ENCODE measurements at places on chromosomes 1 and 21.
A peak's percentile ranks its signal among the peaks of the same experiment; 100 is the strongest.

DNA sequence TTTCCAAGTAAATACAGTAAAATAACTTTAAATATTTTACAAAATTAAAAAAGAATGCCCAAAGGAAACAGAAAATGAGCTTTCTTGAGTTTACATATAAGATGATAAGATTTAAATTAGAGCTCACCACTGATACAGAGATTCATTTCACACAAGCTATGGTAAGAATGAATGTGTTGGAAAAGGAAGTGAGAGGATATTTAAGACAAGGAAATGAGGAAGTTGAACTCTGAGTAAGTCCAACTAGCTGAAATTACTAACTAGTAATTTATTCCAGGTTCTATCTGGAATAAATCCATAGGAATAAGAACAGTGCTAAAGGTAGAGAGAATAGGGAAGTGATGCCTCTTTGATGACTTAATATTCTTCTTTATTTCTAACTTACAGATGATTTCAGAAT lies 42.4 kb downstream of the FNBP1L start:
- DNase-seq = no peak

GRCh38 chr21:42722808-42723473 lies 69.5 kb downstream of the PDE9A start:
- no peak for DNase-seq

GRCh38 chr1:222894331-222894730 lies 79.5 kb downstream of the DISP1 start:
- no peak for DNase-seq

GRCh38 chr1:183164963-183165362 lies 21.1 kb upstream of the LAMC2 start:
- DNase-seq = no peak

GRCh38 chr21:14989359-14989758 lies 75.4 kb downstream of the NRIP1 start:
- no peak for DNase-seq

GRCh38 chr1:78483903-78484302 lies 6.9 kb upstream of the PTGFR start:
- DNase-seq = peak; percentile 85

- DNase-seq = no peak
Observed at GRCh38 chr1:147676311-147677085, 6.2 kb upstream of the ACP6 start.

- peak; percentile 5 for DNase-seq
Observed at GRCh38 chr1:7221826-7222694, 436.8 kb downstream of the CAMTA1 start.

GRCh38 chr1:186188004-186188539 lies 187.0 kb downstream of the TPR start:
- DNase-seq = no peak

- DNase-seq = no peak
Observed at GRCh38 chr1:81237473-81238089, 563.2 kb upstream of the ADGRL2 start.

GRCh38 chr1:79568411-79568810 lies 561.9 kb upstream of the ADGRL4 start:
- DNase-seq = no peak

DNA sequence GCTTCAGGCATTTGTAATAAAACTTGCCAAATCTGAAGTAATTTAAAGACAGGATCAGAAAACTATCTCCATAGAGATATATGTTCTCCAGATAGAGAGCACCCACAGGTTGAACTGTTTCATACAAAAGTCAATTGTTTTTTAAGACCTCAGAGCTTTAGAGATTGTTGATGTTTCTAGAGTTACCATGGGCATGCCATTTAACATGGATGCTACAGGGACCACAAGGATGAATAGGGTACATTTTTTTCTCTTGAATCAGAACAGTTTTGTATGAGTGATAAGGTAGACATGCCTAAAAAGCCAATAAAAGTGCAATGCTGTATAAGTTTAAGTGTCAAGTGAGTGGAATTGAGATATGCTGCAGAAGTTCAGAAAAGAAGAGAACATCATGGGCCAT lies 511.0 kb upstream of the CAMK1G start:
- no peak for DNase-seq

DNA sequence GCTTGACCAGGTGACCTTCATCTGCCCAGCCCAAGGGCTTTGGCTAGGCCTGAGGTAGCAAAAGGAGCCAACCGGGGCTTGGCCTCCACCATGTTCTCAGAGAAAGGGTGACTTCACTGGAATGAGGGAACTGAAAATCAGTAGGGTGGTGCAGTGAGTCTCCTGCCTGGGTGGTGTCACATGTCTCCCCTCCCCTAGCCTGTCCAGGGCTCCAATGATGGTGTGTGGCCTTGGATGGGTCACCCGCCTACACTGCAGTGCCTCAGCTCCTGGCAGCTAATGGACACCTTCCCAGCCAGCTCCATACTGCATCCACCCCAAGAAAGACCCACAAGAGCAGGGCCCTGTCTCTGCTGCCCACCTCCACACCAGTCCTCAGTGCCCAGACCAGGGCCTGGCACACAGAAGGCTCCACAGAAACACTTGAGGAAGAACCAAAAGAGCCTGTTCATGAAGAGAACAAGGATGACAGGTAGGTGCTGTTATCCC lies 678.7 kb downstream of the MATN1 start:
- DNase-seq = no peak

- no peak for DNase-seq
Observed at GRCh38 chr1:59154401-59154800, 142.5 kb upstream of the FGGY start.

GRCh38 chr1:3170561-3171453 lies 101.8 kb downstream of the PRDM16 start:
- DNase-seq = peak; percentile 31

DNA sequence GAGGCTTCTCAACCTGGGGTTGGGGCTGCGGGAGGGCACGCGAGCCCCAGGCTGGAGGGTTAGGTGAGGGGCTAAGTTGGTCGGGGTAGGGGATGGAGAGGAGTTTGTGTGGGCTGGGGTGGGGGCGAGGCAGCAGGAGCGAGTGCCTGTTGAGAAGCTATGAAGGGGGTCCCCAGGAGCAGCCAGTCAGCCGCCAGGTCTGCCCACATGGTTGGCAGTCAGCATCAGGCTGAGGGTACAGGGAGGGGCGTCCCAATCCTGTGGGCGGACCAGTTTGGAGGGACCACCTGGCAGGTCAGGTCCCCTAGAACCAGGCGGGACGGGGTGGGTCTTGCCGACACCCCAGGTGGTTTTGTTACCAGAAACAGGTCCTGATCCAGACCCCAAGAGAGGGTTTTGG lies 400 bp upstream of the TRIM17 start:
- DNase-seq = no peak

GRCh38 chr1:212794561-212795014 lies 2.9 kb downstream of the TATDN3 start:
- no peak for DNase-seq

- no peak for DNase-seq
Observed at GRCh38 chr1:172726740-172727139, 67.8 kb downstream of the FASLG start.

GRCh38 chr1:52604063-52604770 lies 2.0 kb downstream of the GPX7 start:
- no peak for DNase-seq

DNA sequence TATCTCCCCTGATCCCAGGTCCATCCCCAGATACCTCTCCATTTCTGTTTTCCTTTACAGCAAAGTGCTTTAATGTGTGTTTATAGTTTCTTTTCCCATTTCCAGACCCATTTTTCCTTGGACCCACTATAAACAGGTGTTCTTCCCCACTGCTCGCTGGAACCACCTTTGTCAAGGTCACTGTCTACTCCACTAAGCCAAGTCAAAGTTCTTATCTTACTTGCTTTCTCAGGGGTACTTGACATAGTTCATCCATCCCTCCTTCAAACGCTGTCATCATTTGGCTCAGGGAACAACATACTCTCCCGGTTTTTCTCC lies 8.3 kb downstream of the SLAMF1 start:
- no peak for DNase-seq

DNA sequence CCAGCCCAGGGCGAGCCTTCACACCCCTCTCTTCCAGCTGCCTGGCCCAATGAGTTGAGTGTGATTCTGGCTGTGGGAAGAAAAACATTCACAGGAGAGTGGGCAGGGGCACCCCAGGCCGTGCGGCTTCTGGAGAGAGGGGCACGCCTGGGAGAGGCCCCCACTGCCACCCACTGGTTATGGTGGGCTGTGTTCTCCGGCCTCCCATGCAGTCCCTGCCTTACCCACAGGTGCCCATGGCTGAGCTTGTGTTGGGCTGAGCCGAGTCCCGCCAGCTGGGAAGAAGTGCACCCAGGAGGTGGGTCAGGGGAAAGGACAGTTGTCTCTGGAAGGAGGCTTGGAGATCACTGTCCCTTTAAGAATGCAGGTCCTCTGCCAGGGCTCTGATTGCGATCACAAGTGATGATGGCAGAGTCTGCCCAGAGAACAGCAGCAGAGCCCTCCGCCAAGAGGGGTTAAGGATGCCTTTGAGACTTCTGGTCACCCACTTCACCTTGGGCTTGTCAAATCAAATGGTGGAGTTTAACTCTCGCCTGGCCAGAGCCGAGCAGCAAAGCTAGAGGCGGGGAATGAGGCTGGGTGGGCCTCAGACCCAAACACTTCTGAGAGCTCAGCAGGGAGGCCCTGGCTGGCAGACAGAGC lies 124.7 kb upstream of the ARHGEF16 start:
- no peak for DNase-seq

DNA sequence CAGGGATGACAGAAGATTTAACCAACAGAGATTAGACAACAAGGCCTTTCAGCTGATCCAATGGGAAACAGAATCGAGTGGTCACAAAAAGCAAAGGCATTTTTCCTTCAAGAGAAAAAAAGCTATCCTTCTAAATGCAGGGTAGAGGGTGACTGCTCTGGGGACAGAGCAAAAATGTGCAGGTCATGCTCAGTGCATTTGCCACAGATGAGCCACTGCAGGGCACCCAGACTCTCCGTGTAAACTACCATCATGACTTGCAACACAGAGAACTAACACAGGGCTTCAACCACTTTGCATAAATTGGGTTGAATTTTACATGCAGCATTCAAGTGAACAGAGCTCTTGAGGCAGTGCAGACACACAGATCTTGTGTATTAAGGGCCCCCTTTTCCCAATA lies 56.8 kb downstream of the PRKAB2 start:
- no peak for DNase-seq

- DNase-seq = peak; percentile 89
Observed at GRCh38 chr1:155011437-155012025, 8.9 kb downstream of the ZBTB7B start.

DNA sequence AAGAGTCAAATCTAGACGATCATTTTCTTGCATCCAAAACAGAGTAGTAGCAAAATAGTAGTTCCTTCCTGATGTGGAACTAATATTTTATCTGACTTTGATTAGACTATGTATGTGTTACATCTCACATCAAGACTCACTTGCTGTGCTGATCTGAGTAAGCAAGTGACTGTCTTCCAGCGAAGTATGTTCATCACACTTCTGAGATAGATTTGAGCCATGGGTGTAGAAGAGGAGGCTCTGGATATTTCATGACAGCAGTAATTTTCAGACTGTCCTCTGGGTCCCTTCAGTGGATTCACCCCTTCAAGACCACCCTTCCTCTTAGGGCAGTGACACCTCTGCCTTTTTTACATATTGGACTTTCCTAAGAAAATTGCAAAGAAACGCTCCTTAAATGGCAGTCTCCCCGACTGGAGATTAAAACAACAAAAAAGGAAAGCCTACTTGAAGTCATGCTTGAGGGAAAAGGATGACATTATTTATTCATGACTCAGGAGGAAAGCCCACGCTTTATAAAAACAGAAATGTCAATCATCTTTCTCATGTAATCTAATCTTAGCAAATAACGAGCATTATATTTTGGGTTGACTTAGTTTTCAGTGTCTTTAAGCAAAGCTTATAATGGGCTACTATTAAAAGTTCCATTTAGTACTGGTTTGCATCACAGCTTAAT lies 22.8 kb downstream of the ATP1B1 start:
- no peak for DNase-seq

DNA sequence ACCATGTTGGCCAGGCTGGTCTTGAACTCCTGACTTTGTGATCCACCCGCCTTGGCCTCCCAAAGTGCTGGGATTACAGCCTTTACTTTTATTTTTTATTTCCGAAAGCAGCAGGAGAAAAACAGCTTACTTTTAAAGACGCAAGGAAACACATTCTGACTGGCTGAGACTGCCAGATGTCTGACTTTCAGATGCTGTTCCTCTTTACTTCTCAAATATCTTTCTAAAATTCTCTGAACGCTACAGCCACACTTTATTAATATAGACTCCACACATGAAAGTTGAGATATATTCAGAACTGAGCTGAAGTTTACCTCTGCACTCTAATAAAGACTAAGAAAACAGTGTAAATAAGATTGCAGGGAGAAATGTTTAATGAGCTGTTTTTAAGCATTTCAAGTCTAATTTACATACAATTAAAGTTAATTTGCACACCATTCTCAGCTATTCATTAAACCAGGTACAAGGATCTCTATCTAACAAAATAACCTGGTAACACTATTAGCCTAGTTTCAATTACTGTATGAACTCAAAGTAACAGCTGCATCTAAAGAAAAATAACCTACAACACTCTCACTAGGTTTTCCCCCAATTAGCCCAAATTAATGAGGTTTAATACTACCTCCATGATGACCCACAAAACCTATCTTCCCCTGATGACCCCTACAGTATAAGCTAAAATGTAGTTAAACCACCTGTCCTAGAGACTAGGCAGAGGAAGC lies 24.9 kb downstream of the WASF2 start:
- DNase-seq = no peak

GRCh38 chr1:183138301-183138700 lies 47.8 kb upstream of the LAMC2 start:
- no peak for DNase-seq

DNA sequence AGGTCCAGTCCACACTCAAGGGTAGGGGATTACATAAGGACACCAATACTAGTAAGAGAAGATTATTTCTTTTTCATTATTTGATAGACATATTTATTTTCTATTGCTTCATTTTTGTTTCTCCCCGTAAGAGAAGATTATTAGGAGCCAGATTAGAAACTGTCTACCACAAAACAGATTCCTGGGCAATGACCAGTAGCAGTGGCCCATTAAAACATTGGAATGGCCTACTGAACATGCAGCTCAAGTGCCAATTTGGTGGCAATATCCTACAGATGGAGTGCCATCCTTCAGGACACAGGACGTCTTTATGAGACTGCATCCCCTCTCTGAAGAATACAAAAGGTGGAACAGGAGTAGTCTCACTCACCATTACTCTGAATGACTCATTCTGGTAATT lies 34.0 kb upstream of the ARHGAP29 start:
- DNase-seq = no peak

GRCh38 chr1:194644528-194644927 lies 1458.1 kb upstream of the B3GALT2 start:
- DNase-seq = no peak

Data from lower leg skin (tissue), 4 donors.